T-helper 9 cell (primary cell): ENCODE measurements at places on chromosomes 7 and 10.

GRCh38 chr7:55107946-55108345 is 89.1 kb downstream of the EGFR start:
- no peak for DNase-seq

GRCh38 chr10:78263521-78263988 is 229.9 kb downstream of the RPS24 start:
- DNase-seq, result no peak

DNA sequence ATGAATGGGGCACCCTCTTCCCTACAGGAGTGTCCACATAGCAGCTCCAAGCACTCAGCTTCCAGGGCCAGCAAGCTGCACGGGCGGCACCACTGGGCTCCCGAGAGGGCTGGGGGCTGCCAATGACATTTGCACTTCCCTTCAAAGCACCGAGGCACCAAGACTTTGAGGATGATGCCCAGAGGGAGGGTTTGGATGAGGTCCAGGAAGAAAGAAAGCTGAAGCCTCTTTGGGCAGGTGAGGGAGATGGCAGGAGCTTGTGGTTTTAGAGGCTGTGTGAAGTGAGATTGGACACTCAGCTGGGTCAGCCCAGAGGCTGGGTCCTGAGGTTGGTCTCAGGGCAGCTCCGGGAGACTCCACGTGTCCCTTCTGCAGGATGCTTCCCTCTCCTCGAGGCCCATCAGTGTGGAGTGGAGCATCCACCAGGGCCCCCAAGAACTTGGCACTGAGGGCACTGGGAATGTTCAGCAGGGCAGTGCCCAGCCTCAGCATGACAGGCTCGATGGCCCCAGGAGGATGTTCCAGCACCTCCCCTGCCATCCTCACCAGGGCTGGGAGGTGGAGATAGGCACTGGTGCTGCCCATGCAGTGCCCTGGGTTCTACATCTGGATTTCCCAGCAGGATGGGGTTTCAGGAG is 54.9 kb upstream of the IGFBP3 start:
- DNase-seq, result no peak

GRCh38 chr10:53357587-53357986 is 585.0 kb upstream of the MBL2 start:
- no peak for DNase-seq

GRCh38 chr10:88534072-88534665 is 48.9 kb downstream of the RNLS start:
- DNase-seq, result no peak
